Stimulated activated CD4-positive, alpha-beta T cell treated with anti-CD3 and anti-CD28 coated beads, TNF-alpha, amount 100 ng/mL, for 24 hours (primary cell): ENCODE measurements at places on chromosomes 5 and 9.

DNA sequence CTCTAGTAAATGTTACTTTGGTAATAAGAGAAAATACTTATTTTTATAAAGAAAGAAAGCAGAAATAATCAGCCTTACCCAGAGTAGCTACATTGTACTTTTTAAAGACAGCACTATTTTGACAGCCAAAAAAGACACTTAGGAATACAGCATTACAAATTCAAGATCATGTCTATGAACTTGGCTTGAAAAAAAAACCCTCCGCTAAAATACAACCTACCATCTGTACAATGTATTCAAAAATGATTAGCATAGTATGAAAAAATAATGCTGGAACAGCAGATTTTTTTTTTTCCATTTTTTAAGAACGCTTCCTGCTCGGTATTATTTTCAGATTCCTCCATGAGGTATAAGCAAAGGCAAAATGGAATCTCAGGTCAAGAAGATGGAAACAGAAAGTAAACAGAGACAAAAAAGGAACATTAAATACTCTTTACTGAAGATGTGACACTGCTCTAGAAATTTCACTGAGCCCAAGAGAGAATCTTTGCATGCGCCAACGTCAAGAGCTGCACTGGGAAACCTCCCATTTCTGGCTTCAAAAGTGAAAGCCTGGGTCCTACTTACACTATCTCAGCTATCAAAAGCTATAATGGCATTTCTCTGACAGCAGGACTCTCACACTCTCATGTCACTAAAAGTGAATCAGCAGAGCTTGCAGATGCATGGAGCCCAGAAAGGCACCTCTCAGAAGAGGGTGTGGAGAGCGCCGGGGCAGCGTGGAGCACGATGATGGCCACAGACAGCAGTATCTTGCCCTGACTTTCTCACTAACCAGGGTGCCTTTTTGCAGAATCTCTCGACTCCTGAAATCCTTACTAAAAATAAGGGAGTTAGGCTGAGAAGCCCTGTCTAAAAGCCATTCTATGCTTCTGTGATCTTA is 167.4 kb downstream of the ELAVL2 start:
- DNase-seq: no peak

DNA sequence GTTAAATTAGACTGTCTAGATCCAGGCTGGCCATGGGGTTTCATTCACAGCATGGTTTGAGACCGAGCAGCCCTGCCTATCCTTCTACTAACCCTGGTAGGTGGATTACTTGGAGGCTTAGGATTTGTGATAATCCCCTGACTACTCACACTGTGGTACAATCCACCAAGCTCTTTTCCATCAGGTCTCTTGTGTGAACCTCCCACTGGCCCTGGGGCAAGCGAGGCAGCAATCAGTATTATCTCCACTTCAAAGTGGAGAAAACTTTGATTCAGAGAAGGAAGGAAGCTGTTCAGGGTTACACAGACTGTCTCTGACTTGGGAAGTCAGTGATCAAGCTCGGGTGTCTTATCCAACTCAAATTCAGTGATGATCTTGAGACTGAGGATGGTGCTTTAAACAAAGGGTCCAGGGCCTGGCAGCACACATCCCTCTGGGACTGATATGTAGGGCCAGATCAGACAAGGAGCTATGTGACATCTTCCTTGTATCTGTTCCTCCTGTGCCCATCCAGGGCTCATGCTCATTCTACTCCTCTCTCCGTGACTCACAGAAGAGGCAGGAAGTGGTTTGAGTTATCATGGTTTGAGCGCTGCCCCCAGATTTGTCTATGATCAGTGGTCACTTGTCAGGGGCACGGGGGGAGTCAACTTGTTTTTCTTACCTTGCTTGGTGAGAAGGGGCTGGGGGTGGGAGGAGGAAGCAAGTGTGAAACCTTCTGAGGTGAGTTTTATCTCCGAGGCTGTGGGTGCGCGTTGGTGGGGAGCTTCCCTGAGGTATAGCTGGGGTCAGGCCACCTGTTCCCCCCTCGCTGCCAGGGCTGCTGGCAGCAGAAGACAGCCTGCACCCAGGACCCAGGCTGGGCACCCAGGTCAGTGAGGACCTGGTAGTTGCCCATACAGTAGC is 48.6 kb downstream of the RGS3 start:
- DNase-seq: peak; percentile 45

DNA sequence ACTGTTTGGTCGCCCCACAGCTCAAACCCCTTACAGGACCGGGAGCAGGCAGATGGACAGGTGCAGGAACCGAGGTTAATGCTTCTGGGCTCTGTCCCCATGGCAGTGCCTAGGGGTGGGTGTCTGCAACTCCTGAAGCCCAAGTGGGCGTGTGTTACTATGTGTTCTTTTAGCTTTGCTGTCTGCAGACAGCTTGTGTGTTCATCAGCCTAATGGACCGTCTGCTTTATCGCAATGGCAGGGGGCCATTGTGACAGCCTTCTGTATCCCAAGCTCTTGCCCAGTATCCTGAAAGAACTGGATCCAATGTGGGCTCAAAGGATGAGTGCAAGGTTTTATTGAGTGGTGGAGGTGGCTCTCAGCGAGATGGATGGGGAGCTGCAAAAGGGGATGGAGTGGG is 266.7 kb downstream of the CSNK1G3 start:
- no peak for DNase-seq

- DNase-seq: no peak
Measured at GRCh38 chr9:9612270-9612669, 1000.5 kb downstream of the PTPRD start.

DNA sequence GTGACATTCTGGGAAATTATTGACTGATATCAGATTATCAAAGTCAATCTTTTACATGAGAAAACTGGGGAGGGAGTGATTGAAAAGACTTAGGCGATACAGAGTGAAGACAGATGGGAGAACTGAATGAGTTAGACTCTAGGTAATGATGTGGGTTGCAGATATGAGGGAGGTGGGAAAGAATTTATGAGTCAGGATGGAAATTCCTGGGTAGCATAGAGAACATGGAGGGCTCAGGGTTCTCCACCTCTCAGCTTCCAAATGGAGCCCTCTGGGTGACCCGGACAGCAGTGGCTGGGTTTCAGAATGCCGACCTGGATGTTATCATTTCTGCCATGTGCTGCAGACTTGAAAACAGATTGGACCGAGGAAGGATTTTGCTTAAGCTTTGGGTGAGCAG is 75.4 kb upstream of the SHB start:
- no peak for DNase-seq

DNA sequence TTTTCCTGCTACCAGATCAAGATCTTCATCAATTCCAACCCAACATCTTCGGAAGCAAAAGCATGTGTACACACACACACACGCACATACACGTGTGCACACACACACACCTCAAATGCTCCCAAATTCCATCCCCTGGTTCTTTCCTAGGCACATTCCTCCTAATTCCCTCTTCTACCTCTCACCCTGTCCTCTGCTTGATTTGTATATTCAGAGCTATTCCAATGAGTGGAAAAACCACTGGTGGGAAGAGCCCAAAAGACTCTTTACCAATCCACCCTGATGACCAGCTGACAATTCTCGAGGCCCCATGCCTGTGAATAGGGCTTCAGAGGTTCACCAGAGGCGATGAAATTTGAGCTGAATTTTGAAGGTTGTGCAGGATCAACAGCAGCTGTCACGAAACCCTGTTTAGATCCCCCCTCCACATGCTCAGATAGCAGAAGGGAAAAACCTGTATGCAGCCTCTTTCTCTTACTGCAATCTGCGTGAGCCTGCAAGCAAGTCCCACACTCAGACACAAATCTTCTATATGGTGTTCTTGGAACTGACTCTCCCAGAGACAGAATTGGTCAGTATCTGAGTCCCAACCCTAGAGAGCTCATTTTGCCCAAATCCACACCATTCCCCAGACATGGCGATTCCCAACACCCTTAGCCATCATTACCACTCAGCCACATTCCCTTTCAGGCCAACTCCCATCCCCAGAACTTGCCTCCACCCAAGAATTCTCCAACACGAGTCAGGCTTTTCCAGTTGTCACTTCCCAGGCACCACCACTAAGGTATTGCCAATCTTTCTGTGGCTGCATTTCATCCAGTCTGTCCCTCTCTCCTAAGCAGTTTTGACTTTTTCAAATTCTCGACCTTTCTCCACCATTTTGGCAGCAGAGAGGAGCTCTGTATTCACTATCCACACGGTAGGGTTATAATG is 4.3 kb upstream of the TRIO start:
- no peak for DNase-seq

DNA sequence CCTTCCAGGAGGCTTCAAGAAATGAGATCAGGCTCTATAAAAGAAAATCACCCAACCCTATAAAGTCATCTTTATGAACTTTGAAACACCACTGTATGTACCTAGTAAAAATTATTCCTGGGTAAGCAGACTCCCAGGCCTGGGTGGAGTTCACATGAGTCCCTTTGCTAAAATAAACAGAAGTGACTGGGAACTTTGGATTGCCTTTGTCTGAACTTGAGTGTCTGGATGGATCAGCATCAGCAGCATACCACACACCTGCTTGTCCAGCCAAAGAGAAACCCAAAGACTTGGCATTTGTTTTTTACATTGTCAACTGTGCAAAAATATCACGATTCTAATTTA is 79.6 kb upstream of the CDKN2B start:
- no peak for DNase-seq

- DNase-seq: no peak
Measured at GRCh38 chr5:131649161-131649560, 14.1 kb upstream of the RAPGEF6 start.

- DNase-seq: no peak
Measured at GRCh38 chr9:75612205-75612604, 278.3 kb upstream of the PCSK5 start.

DNA sequence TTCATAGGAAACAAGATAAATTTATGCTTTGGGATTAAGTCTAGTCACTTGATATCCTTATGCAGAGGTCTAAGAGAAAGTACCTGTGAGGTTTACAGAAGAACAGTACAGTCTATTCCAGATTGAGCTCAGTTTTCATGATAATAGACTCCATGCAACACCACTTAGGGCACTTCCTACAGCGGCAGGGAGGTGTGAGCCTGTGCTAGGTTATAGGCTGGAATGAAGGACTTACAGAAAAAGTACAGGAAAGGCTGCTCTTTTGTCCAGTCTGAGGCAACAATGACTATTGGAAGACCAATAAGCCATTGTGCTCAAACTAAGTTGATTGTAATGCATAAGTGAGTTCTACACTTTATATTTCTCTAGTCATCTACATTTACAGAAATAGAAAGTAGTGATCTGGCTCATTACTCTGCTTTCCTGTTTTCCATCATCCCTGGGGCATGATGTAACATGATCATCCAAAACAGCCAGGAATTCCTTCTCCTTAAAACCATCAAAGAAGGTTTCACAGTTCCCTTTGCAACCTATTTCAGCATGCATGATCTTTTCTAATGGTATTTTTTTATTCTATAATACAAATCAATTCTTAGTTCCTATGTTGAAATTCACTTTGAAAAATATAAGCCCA is 322.8 kb downstream of the SLF1 start:
- no peak for DNase-seq

DNA sequence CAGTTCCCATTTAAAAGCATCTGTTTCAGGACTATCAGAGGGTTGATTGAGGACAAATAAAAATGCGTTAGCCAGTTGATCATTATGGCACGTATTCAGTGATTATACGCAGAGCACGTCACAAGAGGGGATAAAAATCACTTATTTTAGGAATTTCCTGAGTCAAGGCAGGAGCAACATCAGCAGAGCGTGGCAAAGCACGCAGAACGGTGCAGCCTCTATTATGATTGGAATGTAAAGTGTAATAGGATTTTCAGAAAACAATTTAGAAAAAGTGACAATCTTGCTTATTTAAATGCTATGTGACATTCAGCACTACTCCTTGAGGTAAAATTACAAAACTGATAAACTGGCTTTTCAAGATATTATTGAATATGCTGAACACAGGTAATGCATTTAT is 413.6 kb upstream of the DAP start:
- no peak for DNase-seq

DNA sequence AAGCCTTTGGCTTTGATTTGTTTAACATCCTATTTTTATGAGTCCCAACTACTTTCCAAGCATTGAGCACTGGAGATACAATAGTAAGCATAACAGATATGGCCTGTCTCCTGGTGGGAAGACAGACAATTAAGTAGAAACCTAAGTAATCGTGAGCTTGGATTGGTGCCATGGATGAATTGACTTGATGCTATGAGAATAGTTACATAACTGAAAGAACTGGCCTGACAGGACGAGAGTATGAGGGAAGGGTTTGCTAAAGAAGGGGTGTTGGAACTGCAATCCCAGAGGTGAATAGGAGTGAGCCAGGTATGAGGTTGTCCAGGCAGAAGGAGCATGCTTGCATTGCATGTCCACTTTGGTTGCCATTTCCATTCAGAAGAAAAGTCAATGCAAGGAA is 52.4 kb downstream of the GPR21 start:
- DNase-seq: no peak

DNA sequence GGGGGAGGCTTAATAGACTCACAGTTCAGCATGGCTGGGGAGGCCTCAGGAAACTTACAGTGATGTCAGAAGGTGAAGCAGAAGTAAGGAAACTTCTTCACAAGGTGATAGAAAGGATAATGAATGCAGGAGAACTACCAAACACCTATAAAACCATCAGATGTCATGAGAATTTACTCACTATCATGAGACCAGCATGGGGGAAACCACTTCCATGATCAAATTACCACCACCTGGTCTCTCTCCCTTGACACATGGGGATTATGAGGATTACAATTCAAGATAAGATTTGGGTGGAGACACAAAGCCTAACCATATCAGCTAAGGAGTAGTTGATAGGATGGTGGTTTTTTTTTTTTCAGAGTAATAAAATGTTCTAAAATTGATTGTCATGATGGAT is 201.8 kb downstream of the CDH12 start:
- DNase-seq: no peak

DNA sequence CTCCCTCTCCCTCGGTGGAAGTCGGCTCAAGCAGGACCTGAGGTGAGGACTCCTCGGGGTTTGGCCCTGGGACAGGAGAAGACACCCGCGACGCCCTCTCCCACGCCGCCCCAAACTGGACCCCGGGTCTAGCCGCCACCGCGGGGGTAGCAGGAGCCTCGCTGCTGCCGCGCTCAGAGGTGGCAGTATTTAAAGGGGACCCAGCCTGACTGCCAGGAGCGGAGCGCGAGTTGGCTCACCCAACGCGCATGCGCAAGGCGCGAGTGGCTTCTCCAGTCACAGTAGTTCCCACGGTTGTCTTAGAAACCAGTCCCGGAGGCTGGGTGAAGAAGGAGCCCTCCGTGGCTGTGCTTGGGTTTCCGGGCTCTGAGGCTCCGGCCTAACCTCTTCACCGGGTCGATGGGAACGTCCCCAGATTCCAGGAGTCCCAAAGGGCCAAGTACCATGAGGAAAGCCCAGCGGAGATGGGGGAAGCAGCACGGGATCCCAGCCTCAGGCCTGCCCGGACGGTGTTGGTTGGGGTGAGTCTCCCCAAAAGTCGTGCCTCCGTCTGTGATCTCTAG is 477.8 kb downstream of the SPATA31A7 start:
- DNase-seq: no peak

GRCh38 chr9:34545497-34545896 is 22.7 kb upstream of the ENHO start:
- no peak for DNase-seq

GRCh38 chr5:57658018-57658417 is 175.4 kb upstream of the ACTBL2 start:
- DNase-seq: no peak

GRCh38 chr9:109707355-109707754 is 72.6 kb upstream of the PALM2AKAP2 start:
- no peak for DNase-seq
